Right renal cortex interstitium (tissue), 3 donors: ENCODE measurements at places on chromosomes 12 and 14.

DNA sequence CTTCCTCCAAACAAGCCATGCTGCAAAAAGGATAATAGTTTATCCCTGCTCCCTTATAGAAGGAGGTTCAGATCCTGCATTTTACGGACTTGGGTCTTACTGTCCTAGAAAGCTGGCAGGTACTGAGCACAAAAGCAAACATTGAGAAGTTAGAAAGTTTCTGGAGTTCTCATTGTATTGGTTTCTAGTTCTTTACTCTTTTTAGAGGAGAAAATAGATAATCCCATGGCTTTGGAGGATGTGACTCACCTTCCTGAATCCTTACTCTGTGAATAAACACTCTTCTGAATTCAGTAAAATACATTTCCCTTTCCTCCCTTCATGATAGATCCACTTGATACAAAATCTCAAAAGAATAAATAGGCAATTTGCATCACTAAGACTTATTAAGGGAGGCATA, 188.9 kb downstream of the NPAS3 start:
- no peak for DNase-seq

DNA sequence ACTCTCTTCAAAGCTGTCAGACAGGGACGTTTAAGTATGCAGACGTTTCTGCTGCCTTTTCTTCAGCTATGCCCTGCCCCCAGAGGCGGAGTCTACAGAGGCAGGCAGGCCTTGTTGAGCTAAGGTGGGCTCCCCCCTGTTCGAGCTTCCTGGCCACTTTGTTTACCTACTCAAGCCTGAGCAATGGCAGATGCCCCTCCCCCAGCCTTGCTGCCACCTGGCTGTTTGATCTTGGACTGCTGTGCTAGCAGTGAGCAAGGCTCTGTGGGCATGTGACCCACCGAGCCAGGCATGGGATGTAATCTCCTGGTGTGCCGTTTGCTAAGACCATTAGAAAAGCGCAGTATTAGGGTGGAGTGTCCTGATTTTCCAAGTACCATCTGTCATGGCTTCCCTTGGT, 900.4 kb upstream of the MDGA2 start:
- no peak for DNase-seq

DNA sequence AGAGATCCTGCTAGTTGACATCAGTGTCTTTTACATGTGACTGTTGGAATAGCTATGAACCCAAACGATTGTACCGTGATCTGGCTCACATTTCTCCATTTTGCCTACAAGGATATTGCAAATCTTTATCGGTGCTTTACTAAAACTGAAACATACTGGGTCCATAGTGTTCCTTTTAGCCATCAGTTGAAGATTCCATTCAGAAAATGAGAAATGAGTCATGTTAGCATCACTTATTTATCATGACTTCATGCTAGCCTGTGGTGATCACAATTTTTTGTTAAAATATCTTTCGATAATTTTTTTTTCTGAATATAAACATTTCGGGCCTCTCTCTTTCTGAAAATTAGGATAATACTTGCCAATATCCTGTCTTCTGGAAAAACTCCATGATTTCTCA, 210.3 kb downstream of the EGLN3 start:
- no peak for DNase-seq

DNA sequence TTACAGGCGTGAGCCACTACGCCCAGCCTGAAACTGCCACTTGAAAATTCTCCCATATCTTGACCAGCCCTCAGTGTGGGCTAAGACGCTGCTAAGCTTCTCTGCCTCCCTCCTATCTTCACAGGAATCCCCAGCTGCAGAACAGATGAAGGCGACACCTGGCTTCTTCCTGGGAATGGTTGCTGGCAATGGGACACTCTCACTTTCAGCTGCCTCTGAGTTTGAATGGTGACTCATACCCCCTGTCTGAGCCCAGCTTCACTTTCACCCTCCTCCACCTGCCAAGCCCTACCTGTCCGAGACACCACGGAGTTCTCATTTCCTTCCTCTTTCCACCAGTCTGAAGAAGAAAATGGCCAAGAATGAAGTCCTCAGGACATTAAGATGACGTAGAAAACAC, 18.3 kb upstream of the VASH1 start:
- no peak for DNase-seq

DNA sequence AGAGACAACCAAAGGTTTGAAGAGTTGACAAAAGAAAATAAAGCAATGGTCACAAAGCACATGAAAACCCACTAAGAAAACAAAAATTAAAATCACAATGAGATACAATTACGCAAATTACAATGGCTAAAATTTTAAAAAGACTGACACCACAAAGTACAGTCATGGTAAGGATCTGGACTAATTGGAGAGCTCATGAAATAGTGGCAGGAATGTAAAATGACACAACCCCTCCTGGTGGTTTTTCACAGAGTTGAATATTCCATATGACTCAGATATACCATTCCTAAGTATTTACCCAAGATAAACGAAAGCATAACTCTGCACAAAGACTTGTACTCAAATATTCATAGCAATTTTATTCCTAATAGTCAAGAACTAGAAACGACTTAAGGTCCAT, 65.9 kb downstream of the NOVA1 start:
- no peak for DNase-seq

GRCh38 chr12:54981796-54982195, 2.8 kb downstream of the TESPA1 start:
- DNase-seq, result no peak

DNA sequence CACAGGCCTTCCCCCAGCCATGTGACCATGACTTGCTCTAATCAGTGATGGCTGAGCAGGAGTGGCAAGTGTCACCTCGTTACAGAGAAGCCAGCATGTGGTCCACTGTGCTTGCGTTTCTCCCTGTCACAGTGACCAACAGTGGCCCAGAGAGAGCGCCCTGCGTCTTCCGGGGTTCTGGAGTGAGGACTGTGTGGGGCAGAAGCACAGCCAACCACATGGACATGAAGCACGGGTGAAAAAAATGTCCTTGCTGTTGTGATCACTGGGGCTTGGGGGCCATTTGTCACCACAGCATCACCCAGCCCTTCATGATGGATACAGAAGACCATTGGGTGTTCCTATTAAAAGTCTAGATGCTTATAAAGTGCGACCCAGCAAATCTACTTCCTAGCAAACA, 174.6 kb upstream of the C14orf180 start:
- no peak for DNase-seq
